Stimulated activated CD4-positive, alpha-beta T cell treated with anti-CD3 and anti-CD28 coated beads, TNF-alpha, amount 100 ng/mL, for 1 hour (primary cell): ENCODE measurements at places on chromosomes 5 and 9.

GRCh38 chr9:114153761-114154599, 1.4 kb upstream of the COL27A1 start:
- no peak for DNase-seq

- no peak for DNase-seq
Measured at GRCh38 chr9:135858491-135859185, 48.7 kb downstream of the CAMSAP1 start.

DNA sequence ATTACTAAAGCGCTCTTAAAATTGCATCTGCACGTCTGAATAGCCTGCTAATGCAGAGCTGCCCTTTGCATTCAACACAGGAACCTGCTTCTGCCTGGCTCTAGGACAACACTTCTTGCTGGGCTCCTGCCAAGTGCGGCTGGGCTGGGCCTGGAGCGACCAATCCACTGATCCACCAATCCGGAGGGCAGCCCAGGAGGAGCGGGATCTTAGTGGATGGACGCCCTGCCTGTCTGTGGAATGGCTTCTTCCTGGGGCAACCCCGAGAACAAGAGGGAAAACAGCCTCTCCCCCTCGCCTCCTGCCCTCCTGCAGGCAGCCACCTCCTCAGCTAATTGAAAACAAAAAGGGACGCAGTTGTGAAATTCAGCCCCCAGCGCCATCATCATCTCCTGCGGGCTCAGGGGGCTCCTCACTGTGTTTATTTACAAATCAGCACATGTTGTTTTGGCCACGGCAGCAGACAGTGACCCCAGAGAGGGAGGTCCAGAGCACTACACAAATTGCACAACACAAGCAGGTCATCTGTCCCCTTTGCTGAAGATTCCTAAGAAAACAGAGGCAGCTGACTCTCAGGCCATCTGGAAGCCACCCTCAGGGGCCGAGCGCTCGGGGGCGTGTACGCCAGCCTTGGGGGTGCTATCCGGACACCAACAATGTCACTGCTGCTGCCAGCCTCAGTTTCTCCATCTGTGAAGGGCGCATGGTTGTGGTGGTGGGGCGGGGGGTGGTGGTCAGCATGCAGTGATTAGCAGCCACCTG, 57.3 kb downstream of the GADD45G start:
- no peak for DNase-seq

GRCh38 chr5:131393498-131393968, 129.7 kb downstream of the CDC42SE2 start:
- no peak for DNase-seq

DNA sequence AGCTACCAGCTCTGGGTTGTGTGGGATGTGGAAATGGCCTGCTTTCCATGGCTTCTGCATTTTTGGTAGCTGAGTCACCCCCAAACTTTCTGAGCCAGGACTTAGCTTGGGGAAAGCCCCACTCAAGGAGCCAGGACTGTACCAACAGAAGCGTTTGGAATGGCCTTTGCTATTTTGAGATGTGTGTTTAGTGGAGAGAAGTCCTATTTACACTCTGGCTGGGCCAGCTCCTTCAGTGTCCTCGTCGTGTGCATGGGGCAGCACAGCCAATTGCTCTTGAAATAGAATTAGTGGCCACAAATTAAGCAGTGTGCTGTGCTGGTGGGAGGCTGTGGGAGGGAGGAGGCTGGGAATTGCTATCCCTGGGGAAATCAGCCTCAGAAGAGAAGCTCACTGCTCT, 51.6 kb downstream of the ENTREP1 start:
- DNase-seq = no peak
